ENCODE measurements at places on chromosomes 11 and 22. TPM values are rescaled to one million over a fixed set of nuclear protein-coding genes. Genes with fewer than 3 reads are reported as not detected.

- no peaks in the 10 kb centered on the region for H3K27me3 ChIP-seq
- H3K4me3 ChIP-seq = no peak overlapping the region
- DNase-seq = no peak
- peaks cover 2% of the 10 kb centered on the region for H3K4me1 ChIP-seq
- H3K36me3 ChIP-seq = no peaks in the 10 kb centered on the region
These were observed 13.9 kb downstream of the CCDC157 start for GRCh38 chr22:30370641-30371230.

GRCh38 chr11:130178441-130179339 is 19.1 kb downstream of the ST14 start:
- H3K27me3 ChIP-seq = peaks cover 8% of the 10 kb centered on the region
- H3K36me3 ChIP-seq = no peaks in the 10 kb centered on the region
- H3K4me1 ChIP-seq = peaks cover 2% of the 10 kb centered on the region
- no peak overlapping the region for H3K27ac ChIP-seq
- no peak for DNase-seq

GRCh38 chr11:79226126-79226525 is 214.7 kb downstream of the TENM4 start:
- H3K36me3 ChIP-seq = no peaks in the 10 kb centered on the region
- no peaks in the 10 kb centered on the region for H3K4me1 ChIP-seq
- DNase-seq = no peak
- no peaks in the 10 kb centered on the region for H3K27me3 ChIP-seq
- no peak overlapping the region for H3K27ac ChIP-seq

GRCh38 chr22:49993649-49994360 is 18.8 kb downstream of the IL17REL start:
- H3K27me3 ChIP-seq = peaks cover 3% of the 10 kb centered on the region
- H3K27ac ChIP-seq = peak overlapping the region; percentile 61
- H3K4me3 ChIP-seq = no peak overlapping the region

DNA sequence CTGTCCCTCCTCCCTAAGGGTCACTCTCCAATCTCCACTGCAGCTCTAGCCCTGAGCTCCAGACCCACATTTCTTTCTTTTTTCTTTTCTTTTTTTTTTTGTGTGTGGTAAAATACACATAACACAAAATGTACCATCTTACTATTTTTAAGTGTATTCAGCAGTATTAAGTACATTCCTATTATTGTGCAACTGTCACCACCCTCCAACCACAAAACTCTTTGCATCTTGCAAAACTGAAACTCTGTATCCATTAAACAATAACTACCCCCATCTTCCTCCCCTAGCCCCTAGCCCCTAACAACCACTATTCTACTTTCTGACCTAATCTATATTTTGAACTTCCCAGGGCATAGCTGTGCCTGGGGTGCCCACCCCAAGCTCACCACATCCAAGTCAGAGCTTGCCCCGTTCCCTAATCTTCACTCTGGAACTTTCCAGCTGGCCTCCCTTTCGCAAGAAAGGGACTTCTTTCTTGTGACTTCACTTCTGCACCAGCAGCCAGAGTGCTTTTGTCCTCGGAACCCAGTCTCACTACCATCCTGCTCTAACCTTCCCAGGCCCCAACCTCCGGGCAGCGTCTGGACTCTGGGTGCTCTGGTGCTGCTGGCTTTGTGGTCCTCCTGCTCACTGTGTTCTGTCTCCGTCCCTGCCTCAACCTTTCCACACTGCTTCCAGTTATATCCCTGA is 30.7 kb downstream of the PARVG start:
- H3K27ac ChIP-seq = no peak overlapping the region
- peaks cover 8% of the 10 kb centered on the region for H3K4me1 ChIP-seq
- H3K27me3 ChIP-seq = no peaks in the 10 kb centered on the region
- no peak overlapping the region for H3K4me3 ChIP-seq
- H3K36me3 ChIP-seq = peaks cover 19% of the 10 kb centered on the region

- peaks cover 20% of the 10 kb centered on the region for H3K27me3 ChIP-seq
- no peaks in the 10 kb centered on the region for H3K4me1 ChIP-seq
- H3K4me3 ChIP-seq = no peak overlapping the region
- DNase-seq = no peak
- no peaks in the 10 kb centered on the region for H3K36me3 ChIP-seq
These were observed 7.2 kb downstream of the FAM83F start for GRCh38 chr22:40001800-40002577.

Gene TTC12
- total RNA-seq = 45.6 TPM

Data from activated naive CD8-positive, alpha-beta T cell treated with anti-CD3 and anti-CD28 coated beads, Interleukin-2, amount 10 ng/mL, durations not matched to agents 7 days and 5 days (primary cell).